Non-pigmented ciliary epithelial cell (primary cell): ENCODE measurements at places on chromosomes 2 and 18.

DNA sequence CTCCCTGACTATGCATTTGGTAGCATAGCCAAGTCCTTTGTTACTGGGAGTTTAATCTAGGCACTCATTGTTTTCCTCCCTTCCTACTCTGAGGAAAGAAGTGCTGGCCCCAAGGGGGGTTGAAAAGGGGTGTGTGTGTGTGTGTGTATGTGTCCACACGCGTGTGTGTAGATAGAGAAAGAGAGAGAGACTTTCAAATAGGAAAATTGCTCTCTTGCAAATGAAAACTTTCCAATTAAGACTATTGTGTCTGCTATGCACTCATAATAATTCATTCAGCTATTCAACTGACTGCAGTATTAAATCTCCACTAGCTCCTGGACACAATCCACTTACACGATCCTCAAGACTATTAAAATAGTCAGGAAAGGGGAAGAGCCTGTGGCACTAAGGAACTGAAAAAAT is 92.9 kb upstream of the CSRNP3 start:
- DNase-seq: no peak

GRCh38 chr18:8601277-8602032 is 7.8 kb upstream of the RAB12 start:
- DNase-seq: no peak

- no peak for DNase-seq
Observed at GRCh38 chr2:236557306-236558030, 12.2 kb upstream of the ACKR3 start.

DNA sequence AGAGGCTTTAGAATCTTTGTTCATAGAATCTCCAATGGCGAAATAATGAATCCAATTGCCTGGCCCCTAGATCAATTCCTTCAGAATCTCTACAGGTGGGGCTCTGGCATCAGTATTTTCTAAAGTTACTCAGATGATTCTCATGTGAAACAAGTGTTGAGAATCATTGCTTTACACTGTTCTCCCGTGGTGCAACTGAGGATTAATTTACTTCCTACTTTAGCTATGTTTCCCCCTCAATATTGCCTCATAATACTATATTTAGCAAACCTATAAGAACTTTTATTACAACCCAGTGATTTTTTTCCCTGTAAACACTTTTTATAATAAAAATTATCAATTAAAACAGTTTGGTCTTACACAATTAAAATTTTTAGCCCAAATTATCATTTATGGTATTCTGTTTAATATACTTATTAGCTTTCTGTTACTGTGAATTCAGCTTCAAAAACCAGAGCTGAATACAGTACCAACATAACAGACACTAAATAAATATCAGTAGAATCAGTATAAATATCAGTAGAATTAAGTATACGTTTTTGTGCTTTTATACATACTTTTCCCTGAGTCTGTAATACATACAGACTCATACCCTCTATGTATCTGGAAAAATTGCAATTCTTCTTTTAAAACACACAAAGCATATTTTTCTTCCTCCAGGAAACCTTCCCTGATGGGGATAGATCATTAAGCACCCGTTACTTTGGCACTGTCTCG is 20.8 kb downstream of the SLC38A11 start:
- DNase-seq: no peak

DNA sequence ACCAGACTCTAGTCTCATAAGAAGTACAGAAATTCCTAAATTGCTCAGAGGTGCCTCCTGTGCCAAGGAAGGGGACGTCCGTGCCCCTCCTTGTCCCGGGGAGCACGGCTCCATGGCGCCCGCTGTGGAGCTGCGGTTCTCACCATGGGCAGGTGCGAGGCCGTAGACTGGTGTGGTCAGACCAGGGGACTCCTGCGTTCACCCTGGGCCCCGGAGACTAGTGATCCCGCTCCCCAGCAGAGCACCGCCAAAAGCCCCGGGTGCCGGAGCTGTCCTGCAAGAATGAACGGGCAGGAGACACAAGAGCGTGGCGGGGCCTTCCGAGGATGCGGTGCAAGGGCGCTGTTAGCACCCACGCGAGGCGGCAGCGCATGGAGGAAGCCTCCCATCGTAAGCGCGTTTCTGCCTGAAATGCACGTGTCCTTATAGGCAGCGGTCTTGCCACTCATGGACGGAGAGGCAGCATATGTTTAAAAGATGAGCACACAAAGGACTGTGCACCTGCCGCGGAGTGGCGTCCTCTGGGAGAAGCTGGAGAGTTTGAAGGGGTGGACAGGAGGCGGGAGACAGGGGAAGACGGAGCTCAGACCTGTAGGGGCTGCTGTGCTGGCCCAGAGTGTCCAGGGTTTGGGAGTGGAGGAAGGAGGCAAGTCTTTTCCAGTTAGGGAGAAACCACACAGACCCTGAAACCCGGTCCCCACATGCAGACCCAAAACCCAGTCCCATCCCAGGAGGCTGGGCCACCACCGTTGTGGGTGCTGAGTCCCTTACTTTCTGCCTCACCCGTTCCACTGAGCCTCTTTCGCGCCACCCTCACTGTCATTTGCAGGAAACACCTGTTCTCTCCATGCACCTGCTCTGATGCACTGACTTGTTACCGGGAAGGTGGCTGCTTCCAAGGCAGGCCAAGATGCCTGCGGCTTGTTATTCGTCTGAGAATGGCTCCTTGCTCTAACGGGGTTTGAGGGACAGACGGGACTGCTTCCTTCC is 7.5 kb upstream of the KCNG2 start:
- no peak for DNase-seq

DNA sequence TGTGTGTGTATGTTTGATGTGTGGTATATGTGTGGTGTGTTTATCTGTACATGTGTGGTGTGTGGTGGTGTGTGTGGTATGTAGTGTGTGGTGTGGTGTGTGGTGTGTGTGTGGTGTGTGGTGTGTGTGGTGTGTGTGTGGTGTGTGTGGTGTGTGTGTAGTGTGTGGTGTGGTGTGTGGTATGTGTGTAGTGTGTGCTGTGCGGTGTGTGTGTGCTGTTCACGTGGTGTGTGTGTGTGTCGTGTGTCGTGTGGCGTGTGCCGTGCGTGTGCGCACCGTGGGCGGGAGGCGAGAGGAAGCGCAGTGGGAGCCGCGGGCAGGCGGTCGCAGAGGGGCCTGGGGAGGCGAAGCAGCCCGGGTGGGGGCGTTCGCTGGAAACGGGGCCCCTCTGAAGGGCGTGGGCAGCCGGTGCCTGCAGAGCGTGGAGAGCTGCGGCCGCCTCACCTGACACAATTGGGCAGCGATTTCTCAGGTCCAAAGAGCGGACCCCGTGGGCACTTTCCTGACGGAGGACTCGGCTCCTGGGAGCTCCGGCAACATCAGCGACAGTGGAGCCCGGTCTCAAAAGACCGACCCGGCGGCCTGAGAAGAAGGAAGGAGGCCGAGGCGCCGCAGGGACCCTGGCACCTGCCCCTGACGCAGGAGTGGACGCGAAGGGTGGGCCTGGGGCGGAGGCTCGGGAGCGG is 741.1 kb upstream of the SALL3 start:
- DNase-seq: no peak

DNA sequence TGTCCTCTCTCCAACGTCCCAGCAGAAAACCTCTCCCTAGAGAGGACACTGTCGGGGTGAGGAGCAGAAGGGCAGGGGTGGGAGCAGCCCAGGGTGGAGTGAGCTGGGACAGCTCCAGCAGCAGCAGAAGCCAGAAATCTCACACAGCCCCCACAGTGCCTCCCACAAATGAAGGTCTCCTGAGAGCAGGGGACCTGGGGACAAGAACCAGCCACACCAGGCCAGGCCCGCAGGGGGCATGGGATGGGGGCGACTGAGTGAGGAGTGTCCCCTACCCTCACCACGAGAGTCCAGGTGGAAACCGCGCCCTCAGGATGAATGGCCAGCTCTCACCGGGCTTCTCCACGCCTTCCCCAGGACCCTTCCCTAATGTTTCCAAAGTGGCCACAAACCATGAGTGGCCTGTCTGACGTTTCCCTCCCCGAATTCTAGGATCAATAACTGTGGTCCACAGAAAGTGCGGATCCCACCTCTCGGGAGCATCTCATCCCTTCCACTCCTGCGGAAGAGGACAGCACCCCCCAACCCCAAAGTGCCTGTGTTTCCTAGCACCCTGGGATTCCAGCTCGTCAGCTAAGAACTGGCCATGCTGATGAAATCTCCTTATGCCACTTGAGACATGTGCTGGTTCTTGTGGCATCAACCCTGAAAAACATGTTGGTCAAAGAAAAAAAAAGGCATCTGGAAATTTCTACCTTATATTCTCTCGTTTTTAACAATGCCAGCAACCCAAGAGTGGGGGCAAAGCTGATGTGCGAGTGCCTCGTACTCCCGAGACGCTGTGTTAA is 121.1 kb downstream of the HDAC4 start:
- no peak for DNase-seq

DNA sequence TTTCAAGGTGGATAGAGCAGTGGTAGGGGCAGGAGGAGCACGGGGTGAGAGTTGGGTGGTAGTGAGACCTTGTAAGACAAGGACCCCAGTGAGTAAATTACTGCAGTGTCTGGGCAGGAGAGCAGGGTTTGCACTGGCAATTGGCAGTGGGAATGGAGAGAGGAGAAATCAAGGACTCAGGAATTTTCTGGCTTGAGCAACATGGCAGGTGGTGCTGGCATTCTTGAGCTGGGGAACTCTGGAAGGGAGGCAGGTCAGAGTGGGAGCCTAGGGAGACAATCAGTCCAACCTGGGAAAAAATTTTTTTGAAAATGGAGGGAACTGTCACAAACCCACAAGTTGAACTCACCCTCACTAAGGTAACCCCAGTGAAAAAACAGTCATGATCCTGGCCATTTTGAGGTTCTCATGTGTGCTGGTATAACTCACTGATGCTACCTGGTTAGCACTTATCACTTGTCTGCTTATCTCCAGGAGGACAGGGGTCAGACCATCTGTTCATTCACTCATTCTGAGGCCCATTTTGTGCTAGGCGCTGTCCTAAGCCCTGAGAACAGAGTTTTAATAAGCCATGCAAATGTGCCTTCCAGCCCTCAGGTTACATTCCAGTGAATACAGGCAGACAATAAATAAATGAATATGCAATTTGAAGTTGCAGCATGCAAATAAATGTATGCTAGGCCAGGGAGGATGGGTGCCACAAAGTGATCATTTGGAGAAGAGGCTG is 92.2 kb upstream of the SEC11C start:
- DNase-seq: no peak

DNA sequence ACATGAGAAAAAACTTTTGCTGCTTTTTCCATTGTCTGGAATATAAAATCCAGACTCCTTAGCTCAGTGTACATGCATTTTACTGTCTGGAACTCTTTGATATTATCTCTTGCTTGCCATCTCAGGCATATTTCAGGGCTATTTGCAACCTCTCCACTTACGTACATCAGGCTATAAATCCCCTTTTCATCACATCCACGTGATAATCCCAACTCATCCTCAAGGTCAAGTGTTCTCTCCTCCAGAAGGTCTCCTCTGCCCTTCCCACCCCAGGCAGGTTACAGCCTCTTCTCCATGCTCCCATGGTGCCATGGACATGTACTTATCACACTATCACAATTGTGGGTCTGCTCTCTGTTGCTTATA is 202.5 kb upstream of the RBMS1 start:
- DNase-seq: no peak

GRCh38 chr2:57698935-57699449 is 347.6 kb upstream of the VRK2 start:
- DNase-seq: no peak

GRCh38 chr2:108980076-108980475 is 8.9 kb downstream of the EDAR start:
- no peak for DNase-seq

DNA sequence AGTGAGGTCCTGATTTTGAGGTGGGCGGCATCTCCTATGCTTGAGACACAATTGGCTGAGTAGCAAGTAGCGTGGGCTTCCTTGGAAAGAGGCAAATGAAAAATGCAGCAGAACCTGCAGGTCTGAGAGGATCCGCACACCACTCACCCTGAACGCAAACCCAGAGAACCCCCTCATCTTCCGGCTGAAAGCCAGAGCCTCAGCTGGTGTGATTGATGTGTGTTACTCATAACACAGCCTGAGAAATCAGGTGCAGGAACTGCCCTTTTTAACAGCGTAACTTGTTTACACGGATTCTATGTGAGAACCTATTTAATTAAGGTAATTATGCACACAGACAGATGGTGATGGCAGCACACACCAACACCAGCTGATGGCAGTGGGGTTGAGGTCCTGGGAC is 123.4 kb downstream of the MRO start:
- no peak for DNase-seq

DNA sequence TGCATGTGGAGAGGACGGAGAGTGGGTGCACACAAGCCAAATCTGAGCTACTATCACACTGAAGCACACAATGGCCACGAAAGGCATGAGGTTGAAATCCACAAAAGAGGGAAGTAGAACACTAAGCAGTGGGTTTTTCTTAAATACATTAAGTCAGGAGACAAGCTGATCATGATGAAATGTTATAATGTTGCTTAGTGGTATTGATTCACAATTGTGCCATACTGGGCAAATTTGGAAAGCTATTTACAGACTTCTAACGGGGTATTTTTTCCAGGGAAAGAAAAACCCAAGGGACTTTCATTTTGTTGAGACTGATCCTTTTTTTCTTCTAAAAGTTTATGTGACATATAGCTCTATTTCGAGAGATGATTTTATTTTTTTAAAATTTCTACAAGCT is 100.8 kb upstream of the CNGA3 start:
- DNase-seq: no peak

- no peak for DNase-seq
Observed at GRCh38 chr2:230823264-230823964, 41.3 kb upstream of the ITM2C start.

- DNase-seq: no peak
Observed at GRCh38 chr2:62698653-62699052, 6.9 kb upstream of the EHBP1 start.

DNA sequence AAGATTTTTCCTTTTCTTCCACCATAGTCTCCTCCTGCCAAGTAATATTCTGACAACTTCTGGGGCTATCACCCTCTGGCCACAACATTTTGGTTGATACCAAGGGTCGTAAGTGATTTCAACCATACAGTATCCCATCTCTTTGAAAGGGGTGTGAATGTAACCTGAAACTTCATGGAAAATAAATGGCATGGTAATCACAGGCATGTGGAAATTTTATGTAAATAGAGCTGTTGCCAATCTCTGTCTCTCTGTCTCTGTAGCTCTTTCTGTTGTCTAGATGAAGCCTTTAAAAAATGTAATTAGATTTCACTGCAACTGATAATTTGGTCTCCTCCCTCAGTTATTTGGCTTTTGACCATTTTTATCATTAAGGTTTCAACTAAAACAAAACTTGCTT is 125.6 kb upstream of the RPRM start:
- DNase-seq: no peak

DNA sequence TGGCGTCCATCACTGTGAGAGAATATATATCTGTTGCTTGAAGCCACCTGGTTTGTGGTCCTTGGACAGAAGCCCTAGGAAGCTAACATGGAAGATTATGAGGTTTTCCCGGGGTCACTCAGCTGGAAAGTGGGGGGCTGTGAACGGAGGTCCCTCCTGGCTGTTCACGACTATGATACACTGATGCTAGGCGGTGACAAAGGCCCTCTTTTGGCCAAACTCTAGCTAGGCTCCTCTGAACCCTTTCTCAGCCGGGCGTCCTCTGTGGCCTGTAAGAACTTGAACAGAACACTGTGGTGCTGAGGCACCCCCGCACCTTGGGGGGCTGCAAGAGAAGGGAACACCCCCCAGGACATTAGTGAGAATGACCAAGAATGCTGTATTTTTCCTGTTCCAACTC is 164.6 kb downstream of the TFCP2L1 start:
- DNase-seq: no peak

- no peak for DNase-seq
Observed at GRCh38 chr18:24443870-24444269, 16.6 kb upstream of the HRH4 start.
